Panc1 (cell line): ENCODE measurements at places on chromosomes 11 and 22. TPM values are rescaled to one million over a fixed set of nuclear protein-coding genes. Genes with fewer than 3 reads are reported as not detected.

DNA sequence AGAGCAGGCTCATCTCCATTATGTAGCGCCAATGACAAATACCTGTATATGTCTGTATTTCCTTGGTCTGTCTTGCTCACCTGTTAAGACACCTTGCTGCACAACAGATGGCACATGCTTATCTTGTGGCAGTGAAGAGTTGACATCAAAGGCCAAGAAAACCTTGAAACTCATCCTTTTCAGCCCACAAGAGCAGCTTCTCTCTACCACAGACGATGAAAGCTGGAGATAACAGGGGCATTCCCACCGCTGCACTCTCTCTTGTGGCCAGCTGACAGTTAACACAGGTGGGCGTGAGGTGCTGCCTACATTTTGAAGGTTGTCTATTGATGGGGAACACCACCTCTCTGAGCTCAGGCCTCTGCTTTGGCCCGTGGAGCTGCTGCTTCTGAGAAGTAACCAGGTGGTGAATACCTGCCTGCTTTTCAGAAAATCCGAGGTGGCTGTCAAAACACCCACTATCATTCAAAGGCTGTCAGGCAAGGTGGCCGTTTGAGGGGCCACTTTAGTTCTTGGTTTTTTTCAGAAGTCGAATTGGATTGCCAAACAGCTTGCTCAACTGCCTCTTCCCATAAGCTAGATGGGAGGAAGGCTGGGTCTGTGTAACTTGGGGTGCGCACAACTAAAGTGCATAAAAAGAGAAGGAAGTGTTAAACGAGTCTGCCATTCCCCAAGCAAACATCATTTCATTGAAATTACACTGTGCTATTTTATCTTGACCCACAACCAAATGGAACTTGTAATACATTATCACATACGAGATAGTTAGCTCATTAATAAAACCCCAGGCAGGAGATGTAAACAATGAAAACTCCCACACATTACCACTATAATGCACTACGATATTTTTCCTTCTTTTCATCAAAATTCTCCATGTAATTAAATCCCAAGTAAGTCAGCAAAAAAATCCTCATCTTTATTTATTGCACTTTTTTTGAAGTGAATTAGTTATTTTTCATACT, 87.1 kb upstream of the RAG2 start:
- 0 out of 2 replicates have a peak, but pooled peaks cover 6% of the 10 kb centered on the region for H3K27me3 ChIP-seq
- H3K36me3 ChIP-seq: no peaks in the 10 kb centered on the region
- no peak for DNase-seq

DNA sequence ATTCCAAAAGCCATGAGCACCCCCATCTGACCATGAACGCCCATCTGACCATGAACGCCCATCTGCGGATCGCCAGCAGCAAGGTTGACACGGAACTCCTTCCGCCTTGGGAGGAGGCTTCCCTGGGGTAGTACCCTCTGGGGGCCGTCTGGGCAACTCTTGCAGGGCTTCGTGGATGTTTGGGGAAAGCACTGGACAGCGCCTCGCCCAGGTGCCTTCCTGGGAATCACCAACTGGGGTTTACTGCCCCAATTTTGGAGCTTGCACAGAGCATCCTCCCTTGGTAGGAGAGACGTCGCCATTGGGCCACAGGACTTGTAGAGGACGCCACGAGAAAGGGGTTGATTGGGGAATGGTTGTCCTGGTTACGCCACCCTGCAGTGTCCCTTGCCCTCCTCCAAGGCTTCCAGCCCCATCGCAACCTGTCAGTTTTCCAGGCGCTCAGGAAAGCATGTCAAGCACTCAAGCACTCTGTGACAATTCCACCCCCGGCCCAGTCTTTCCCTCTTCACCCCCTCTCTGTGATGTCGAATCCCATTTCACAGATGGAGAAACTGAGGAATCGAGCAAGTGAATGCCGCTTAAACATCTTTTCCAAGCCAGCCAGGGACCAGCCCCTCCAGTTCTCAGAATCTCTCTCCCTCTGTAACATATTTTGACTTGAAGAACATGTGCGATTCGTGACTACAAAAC, 914 bp upstream of the PRDM11 start:
- no peak for DNase-seq
- H3K27ac ChIP-seq: no peak overlapping the region
- H3K27me3 ChIP-seq: 0 out of 2 replicates have a peak, but pooled peaks cover 5% of the 10 kb centered on the region

The UPK3A gene
- not detected for total RNA-seq

The PRPF19 gene
- 149 TPM for total RNA-seq

The OR6A2 gene
- total RNA-seq: 0.15 TPM

DNA sequence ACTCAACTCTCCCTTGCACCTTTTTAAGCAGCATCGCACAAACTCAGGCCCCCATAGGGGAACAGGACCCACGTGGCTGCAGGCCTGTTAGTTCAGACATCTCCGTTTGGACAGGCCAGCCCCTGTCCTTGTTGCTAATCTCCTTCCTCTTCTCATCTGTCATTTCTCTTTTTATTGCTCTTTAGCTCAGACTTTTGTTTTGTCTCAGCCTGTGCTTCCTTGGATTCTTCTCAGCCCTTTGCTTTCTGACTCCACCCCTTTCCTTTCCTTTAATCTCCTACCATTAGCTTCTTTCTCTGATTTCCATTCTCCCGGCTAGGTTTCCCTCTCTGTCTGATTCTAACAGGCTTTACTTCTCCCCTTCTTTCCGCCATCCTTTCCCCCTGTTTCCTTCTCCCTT, 68.7 kb downstream of the SCN3B start:
- H3K27ac ChIP-seq: no peak overlapping the region
- no peaks in the 10 kb centered on the region for H3K4me1 ChIP-seq
- peaks cover 9% of the 10 kb centered on the region; the same call in 1 of the 2 replicates for H3K27me3 ChIP-seq
- no peak overlapping the region for H3K4me3 ChIP-seq
- DNase-seq: no peak

The BBOX1 gene
- total RNA-seq: not detected

GRCh38 chr22:44142421-44143104, 38.2 kb upstream of the PARVG start:
- no peak overlapping the region for H3K4me3 ChIP-seq
- no peaks in the 10 kb centered on the region for H3K36me3 ChIP-seq
- H3K27me3 ChIP-seq: no peaks in the 10 kb centered on the region
- H3K4me1 ChIP-seq: no peaks in the 10 kb centered on the region
- no peak overlapping the region for H3K27ac ChIP-seq
- no peak for DNase-seq
